ENCODE measurements at places on chromosomes 16 and 17.

- no peak for DNase-seq
Observed at GRCh38 chr16:47132308-47132707, 11.4 kb downstream of the NETO2 start.

DNA sequence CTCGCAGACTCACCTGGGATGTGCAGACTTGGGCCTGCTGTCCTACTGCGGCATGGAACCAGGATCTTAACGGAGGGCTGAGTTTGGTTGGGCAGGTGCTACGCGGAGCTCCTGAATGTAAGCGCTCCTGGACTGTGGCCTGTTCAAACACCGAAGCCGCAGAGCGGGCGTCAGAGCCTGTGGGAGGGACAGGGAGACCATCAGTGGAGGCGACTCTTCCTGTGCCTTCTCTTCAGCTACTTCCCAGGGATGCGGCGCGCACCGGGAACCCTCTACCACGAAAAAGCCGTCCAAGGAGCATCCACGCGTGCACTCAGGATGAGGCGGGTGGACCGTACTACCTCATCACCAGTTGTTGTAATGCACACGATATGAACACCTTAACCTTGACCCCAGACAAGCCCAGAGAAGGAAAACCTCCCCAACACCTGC is 2.0 kb downstream of the USP36 start:
- peak; percentile 12 for DNase-seq

- DNase-seq = no peak
Observed at GRCh38 chr16:986411-986810, 4.8 kb downstream of the SOX8 start.

DNA sequence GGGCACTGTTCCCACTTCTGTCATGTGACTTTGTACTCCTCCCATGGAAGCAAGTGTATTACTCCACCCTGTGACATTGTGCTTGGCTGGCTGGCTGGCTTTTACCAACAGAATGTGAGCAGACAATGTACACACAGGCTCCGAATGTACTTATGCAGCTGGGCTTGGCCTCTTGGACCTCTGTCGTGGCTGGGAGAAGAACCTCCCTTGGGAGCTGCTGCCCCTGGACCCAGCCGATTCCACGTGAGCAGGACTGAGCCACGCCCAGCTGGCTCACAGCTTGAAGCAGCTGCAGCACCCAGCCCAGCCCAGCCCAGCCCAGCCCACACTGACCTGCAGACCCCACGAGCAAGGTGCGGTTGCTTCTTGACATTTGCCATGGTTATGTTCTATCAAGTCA is 177.5 kb downstream of the RBFOX3 start:
- DNase-seq = no peak

DNA sequence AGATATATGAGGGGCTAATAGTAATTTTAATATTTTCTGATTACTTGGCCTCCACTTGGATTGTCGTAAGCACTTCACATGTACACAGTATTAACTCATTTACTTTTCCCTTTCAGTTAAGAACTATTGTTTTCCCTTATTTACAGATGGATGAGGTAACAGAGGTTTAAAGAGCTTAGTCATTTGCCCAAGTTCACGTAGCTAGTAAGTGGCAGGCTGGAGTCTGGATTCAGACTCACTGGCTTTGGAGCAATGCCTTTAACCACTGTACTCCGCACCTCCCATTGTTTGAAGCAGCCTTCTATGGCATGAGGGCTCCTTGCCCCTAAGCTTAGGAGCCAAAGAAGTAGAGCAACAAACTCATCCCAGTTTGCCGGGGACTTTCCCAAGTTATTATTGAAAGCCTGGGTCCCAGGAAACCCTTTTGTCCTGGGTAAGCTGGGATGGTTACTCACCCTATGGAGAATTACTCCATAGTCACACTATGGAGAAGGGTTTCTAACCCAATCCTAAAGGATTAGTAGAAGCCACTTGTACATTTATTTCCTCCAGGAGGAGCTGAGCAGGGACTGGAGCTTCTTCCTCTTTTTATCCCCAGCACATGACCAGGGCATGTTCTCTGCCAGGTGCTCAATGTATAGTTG is 12.3 kb downstream of the FOXL1 start:
- peak; percentile 77 for DNase-seq

GRCh38 chr17:8925808-8926207 is 39.7 kb downstream of the PIK3R5 start:
- no peak for DNase-seq

- no peak for DNase-seq
Observed at GRCh38 chr17:59620518-59621259, 994 bp downstream of the CLTC start.

DNA sequence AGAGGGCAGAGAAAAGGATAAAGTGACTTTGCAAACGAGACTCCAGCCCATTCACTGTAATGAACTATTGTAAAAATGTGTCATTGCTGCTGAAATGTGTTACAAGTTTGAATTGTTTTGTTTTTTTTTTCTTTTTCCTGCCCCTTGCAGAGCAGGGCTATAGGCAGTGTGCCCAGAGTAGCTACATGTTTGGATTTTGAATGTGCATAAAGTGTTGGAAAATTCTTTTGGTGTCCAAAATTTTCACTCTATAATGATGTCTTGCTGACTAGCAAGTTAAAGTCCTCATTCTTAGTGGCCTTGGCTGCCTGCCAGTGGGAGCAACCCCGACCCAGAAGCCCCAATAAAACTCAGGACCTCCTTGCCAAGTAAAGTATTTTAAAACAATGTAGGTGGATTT is 66.5 kb downstream of the IGF2BP1 start:
- no peak for DNase-seq

DNA sequence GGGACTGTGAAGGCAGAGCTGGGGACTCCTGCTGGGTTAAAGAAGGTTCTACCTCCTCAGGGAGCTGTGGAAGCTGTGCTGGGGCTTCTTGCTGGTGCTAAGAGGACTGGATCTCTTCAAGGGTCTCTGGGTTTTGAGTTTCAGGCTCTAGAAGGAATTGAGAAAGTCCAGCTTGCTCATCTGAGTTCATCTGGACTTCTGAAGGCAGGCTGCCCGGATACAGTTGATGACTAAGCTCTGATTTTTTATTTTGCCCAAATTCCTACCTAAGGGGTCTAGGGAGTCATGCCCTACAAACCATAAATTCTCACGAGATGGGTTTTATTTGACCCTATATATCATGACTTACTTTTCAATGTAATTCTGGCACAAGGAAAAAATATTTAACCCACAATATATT is 46.8 kb upstream of the TMEM97 start:
- no peak for DNase-seq

- DNase-seq = peak; percentile 52
Observed at GRCh38 chr17:8991514-8992285, 26.2 kb upstream of the PIK3R5 start.

- no peak for DNase-seq
Observed at GRCh38 chr17:78484271-78485246, 92.6 kb downstream of the DNAH17 start.

DNA sequence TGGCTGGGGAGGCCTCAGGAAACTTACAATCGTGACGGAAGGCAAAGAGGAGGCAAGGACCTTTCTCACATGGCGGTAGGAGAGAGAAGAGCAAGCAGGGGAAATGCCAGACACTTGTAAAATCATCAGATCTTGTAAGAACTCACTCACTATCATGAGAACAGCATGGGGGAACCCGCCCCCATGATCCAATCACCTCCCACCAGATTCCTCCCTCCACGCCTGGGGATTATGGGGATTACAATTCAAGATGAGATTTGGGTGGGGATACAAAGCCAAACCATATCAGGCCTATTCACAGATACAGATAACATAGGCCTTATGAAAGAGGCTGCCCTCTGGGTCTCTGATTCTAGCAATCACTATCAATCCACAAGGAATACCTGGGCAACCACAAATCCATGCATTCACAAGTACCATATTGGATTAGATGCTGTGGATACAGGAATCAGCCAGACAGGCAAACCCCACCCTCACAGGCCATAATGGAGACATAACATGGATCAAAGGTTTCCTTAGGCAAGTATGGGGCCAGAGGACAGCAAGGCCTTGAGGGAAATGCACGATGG is 284.9 kb downstream of the SOX9 start:
- DNase-seq = no peak

- DNase-seq = peak; percentile 0
Observed at GRCh38 chr16:53913099-53913870, 209.3 kb downstream of the FTO start.

GRCh38 chr17:259341-259976 is 78.0 kb upstream of the DOC2B start:
- DNase-seq = no peak

Data from kidney glomerular epithelial cell (primary cell).